ENCODE measurements at places on chromosomes 4 and X.

- DNase-seq: no peak
Measured at GRCh38 chr4:21469438-21470300, 478.9 kb downstream of the KCNIP4 start.

GRCh38 chr4:142350871-142351270 is 495.2 kb downstream of the INPP4B start:
- no peak for DNase-seq

GRCh38 chrX:17588303-17588702 is 149.0 kb upstream of the SCML1 start:
- no peak for DNase-seq

GRCh38 chr4:162016991-162017390 is 146.8 kb downstream of the FSTL5 start:
- DNase-seq: no peak

GRCh38 chr4:7433376-7434140 is 1.2 kb downstream of the PSAPL1 start:
- DNase-seq: no peak

GRCh38 chr4:74501579-74501978 is 56.6 kb downstream of the AREG start:
- DNase-seq: no peak

DNA sequence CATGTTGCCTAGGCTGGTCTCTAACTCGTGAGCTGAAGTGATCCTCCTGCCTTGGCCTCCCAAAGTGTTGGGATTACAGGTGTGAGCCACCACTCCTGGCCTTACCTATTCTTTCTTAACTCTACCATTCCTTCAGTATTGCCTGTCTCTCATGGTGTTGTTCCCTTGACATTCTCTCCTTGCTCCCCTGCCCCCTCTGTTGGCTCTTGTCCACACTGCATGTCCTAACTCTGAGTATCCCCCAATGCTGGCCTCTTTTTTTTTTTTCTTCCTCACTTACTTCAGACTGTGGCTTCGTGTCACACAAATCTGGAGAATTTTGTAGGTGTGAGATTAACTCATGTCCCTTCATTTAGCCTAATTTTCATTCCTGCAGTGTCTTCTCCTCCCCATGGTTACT is 22.9 kb upstream of the FRMPD4 start:
- DNase-seq: no peak

DNA sequence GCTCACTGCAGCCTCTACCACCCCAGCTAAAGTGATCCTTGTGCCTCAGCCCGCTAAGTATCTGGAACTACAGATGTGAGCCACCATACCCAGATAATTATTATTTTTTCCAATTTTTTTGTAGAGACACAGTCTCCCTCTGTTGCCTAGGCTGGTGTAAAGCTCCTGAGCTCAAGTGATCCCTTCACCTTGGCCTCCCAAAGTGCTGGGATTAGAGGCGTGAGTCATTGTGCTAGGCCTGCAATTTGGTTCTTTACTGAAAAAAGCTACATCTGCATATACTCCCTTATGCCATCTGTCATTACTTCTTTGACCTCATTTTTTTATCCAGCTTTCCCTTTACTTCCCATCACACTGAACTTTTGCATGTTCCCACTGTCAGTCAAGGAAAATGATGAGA is 2012.4 kb upstream of the IGFBP7 start:
- DNase-seq: no peak

GRCh38 chr4:169361756-169362155 is 91.0 kb upstream of the SH3RF1 start:
- DNase-seq: no peak

- no peak for DNase-seq
Measured at GRCh38 chr4:107800706-107801105, 24.0 kb upstream of the SGMS2 start.

DNA sequence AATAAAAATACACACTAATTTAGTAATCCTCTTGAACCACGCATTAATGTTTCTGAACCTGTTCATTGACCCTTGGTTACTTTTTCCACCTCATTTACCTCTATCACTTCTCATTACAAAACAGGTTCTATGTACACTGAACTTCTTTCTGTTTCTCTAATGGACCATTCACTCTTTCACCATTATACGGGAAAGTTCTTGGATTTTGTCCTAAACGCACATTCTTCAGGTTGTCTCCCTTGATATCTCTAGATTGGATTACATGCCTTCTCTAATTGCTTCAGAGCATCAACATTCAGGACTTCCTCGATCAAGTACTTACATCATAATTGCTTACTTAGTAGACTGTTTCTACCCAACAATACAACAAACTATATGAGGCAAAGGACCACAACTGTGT is 359.4 kb upstream of the FSTL5 start:
- DNase-seq: peak; percentile 10

DNA sequence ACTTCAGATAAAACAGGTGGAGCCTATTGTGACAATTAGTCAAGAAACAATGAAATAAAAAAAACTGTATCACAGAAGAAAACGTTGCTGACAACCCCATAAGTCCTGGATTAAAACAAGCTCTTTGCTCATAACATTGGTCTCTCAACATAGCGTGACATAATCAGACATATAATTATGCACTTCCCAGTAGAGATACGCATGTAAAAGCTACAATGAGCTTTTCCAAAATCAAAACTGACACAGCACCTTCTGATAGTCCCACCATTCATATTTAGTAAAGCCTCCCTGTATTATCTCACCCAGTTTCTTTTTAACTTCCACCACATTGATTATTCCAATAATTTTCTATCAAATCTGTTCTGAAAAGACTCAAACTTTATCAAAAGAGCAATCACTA is 372.1 kb upstream of the SMIM31 start:
- no peak for DNase-seq

GRCh38 chrX:139875841-139876240 is 57.0 kb downstream of the ATP11C start:
- no peak for DNase-seq

GRCh38 chrX:146854281-146854680 is 39.7 kb upstream of the CXorf51A start:
- DNase-seq: no peak

- DNase-seq: no peak
Measured at GRCh38 chrX:25022499-25023325, 6.9 kb upstream of the ARX start.

- no peak for DNase-seq
Measured at GRCh38 chr4:78057135-78057599, at the start of gene FRAS1. TSS of gene FRAS1 (plus strand) at chr4:78057323. CDS start at chr4:78058010, 687 bp downstream.

- DNase-seq: no peak
Measured at GRCh38 chrX:47648376-47648775, 2.0 kb downstream of the ELK1 start.

- no peak for DNase-seq
Measured at GRCh38 chr4:76055016-76055415, 19.1 kb upstream of the CXCL11 start.

DNA sequence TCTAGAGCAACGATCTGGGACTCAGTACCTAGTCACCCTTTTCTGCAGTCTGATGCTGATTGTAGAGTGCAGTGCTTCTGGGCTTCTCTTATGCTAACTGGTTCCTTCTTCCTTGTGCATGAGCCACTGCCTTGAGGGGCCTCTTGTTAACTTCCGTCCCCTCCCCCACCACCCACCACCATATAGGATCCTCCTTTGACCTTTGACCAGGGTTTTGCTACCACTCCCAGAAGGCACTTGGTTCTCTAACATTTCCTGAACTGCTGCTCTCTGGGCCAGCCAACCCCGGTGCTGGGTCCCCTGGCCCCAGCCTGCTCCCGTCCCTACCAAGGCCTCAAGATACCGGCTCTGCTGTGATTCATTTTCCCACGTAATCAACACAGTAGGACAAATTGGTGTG is 104.6 kb upstream of the KLF3 start:
- no peak for DNase-seq

DNA sequence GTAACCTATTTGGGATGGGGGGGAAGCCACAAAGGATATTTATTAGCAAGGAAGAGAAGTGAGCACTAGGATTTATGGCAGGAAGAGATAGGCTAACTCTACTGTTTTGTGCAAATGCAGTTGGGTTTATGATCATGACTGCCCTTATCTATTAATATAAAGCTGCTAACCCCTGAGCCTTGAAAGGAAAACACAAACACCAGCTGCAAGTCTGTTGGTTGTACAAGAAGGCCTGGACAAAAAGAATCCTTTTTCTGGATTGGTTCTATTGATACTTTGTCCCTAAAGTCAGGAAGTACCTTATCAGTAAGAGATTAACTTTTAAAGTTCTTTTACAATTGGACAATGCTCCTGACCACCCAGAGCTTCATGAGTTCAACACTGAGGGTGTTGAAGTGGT is 188.8 kb downstream of the LRBA start:
- no peak for DNase-seq

DNA sequence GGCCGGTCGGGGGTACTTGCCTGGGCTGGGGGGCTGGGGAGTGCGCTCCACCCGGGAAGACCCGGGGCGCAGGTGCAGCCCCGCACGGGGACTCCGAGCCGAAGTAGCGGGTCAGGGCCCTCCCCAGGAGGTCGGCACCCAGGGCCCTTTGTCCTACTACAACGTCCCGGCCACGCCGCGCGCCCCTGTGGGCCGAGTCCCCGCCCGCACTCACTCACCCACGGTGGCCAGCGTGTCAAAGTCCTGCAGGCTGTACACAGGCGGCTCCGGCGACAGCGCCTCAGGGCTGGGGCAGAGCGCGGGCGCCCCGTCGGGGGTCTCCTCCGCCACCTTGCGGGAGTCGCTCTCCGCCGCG is 602 bp downstream of the PRKX start:
- no peak for DNase-seq

DNA sequence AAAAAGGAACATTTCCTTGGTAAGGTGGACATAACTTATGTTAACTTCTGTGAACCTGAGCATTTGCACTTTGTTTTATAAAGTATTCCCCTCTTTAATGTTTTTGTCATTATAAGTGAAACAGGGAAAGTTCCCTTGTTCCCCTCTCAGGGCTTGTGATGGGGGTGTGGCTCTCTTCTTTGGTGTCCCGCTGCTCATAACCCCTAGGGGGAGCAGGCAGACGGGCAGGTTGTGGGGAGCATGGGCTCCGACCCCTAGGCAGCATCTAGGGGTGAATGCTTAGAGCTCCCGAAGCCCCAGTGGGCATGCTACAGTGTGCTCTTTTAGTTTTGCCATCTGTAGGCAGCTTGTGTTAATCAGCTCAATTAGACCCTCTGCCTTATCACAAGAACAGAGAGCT is 200.4 kb downstream of the DACH2 start:
- DNase-seq: no peak

GRCh38 chr4:54473077-54473545 is 184.6 kb upstream of the KIT start:
- DNase-seq: no peak

- DNase-seq: no peak
Measured at GRCh38 chr4:74543231-74543781, 98.4 kb downstream of the AREG start.

- no peak for DNase-seq
Measured at GRCh38 chrX:130995439-130995838, 62.7 kb upstream of the ARHGAP36 start.

GRCh38 chr4:985123-985830 is 1.6 kb upstream of the IDUA start:
- DNase-seq: no peak

- DNase-seq: no peak
Measured at GRCh38 chrX:16977771-16978170, 31.3 kb downstream of the REPS2 start.

DNA sequence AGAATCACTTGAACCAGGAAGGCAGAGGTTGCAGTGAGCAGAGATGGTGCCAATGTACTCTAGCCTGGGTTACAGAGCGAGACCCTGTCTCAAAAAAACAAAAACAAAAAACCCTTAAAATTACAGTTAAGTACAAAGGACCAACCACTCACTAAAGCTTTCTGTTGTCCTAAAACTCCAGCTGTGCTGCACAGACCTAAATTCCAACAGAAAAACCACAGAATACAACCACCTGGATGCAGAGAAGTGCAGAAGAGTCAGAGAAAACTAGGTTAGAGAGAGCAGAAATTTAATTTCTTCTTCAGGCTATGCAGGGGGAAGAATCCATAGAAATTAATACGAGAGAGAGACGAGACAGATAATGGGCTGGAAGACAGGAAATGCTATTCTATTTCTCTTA is 376.8 kb upstream of the CXorf51A start:
- DNase-seq: no peak

- DNase-seq: no peak
Measured at GRCh38 chr4:59770601-59771264, 1429.4 kb upstream of the ADGRL3 start.

DNA sequence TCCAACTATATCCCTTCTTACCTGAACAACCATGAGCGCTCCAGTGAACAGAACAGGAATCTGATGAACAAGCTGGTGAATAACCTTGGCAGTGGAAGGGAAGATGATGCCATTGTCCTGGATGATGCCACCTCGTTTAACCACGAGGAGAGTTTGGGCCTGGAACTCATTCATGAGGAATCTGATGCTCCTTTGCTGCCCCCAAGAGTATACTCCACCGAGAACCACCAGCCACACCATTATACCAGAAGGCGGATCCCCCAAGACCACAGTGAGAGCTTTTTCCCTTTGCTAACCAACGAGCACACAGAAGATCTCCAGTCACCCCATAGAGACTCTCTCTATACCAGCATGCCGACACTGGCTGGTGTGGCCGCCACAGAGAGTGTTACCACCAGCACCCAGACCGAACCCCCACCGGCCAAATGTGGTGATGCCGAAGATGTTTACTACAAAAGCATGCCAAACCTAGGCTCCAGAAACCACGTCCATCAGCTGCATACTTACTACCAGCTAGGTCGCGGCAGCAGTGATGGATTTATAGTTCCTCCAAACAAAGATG is 870.2 kb downstream of the ADGRL3 start:
- no peak for DNase-seq

GRCh38 chr4:16001484-16001858 is 38.5 kb upstream of the FGFBP2 start:
- DNase-seq: peak; percentile 39

- DNase-seq: no peak
Measured at GRCh38 chr4:152099555-152099954, 338.7 kb upstream of the GATB start.

Data from kidney epithelial cell (primary cell).